Thyroid gland (tissue), 4 donors: ENCODE measurements at places on chromosomes 16 and 17. TPM values are rescaled to one million over a fixed set of nuclear protein-coding genes. Genes with fewer than 3 reads are reported as not detected.

Gene SPATA22
- total RNA-seq = not detected

Gene RPUSD1
- total RNA-seq = 14.1 TPM

Gene CTRB2
- not detected for total RNA-seq

Gene ITFG1
- total RNA-seq = 74.6 TPM

Gene WNK4
- not detected for total RNA-seq

Gene UTS2R
- total RNA-seq = 0.22 TPM

Gene USP36
- 54.6 TPM for total RNA-seq

Gene NUFIP2
- 42.2 TPM for total RNA-seq

Gene KIF2B
- total RNA-seq = not detected

Gene TBC1D3E
- total RNA-seq = not detected

Gene RASL10B
- 5.2 TPM for total RNA-seq

Gene CORO7
- 23.3 TPM for total RNA-seq

Gene USP31
- total RNA-seq = 12.8 TPM

Gene DNAI2
- not detected for total RNA-seq

Gene KRT31
- total RNA-seq = not detected

Gene TBC1D3D
- not detected for total RNA-seq

Gene PPY
- total RNA-seq = not detected

Gene DPEP3
- 0.11 TPM for total RNA-seq

Gene OR1F1
- not detected for total RNA-seq

Gene RFNG
- 38.0 TPM for total RNA-seq

Gene TSPOAP1
- 20.2 TPM for total RNA-seq

Gene TP53TG3F
- total RNA-seq = not detected

Gene TNS4
- total RNA-seq = 22.6 TPM

Gene SMIM5
- 2.3 TPM for total RNA-seq

Gene SCGB1C2
- total RNA-seq = not detected

Gene PRR35
- not detected for total RNA-seq

Gene CD300A
- 3.3 TPM for total RNA-seq

Gene PHF23
- 19.8 TPM for total RNA-seq

Gene USP10
- total RNA-seq = 98.4 TPM

Gene CACNG5
- total RNA-seq = not detected

Gene ACSM2B
- 2.3 TPM for total RNA-seq

Gene SRCIN1
- 0.89 TPM for total RNA-seq

Gene DDX42
- 99.8 TPM for total RNA-seq

Gene VTN
- total RNA-seq = 0.33 TPM

Gene BTBD17
- 0.89 TPM for total RNA-seq

Gene CLDN6
- not detected for total RNA-seq

Gene WFIKKN2
- not detected for total RNA-seq

Gene TBC1D26
- not detected for total RNA-seq

Gene PSME3IP1
- total RNA-seq = 66.6 TPM

Gene YBX2
- 1.7 TPM for total RNA-seq

Gene SCARF1
- 32.4 TPM for total RNA-seq

Gene P2RX1
- not detected for total RNA-seq

Gene SLC2A4
- total RNA-seq = 4.8 TPM

Gene KCNH6
- not detected for total RNA-seq
